ENCODE measurements at places on chromosomes 6 and 20.
A peak's percentile ranks its signal among the peaks of the same experiment; 100 is the strongest.

GRCh38 chr6:122947355-122947754 lies 48.7 kb upstream of the CLVS2 start:
- peak; percentile 23 for DNase-seq

- no peak for DNase-seq
These were observed 261.4 kb upstream of the TFAP2D start for GRCh38 chr6:50451826-50452400.

DNA sequence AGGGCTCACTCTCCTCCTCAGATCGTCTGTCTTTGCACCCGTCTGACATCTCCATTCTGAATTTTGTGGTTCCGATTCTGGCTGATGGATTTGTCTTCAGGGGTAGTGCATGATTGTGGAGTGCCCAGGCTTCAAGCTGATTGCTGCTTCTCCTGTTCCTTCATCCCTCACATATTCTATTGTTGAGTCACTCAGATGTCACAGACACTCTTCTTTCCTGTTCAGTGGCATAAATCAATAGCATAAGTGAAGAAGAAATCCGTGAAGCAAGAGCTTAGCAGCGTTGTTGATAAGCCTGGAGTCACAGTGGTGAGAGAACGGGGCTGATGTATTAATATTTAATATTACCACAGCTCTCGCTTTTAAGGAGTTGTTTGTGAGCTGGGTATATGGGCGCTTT lies 152.5 kb downstream of the MTHFD1L start:
- no peak for DNase-seq

DNA sequence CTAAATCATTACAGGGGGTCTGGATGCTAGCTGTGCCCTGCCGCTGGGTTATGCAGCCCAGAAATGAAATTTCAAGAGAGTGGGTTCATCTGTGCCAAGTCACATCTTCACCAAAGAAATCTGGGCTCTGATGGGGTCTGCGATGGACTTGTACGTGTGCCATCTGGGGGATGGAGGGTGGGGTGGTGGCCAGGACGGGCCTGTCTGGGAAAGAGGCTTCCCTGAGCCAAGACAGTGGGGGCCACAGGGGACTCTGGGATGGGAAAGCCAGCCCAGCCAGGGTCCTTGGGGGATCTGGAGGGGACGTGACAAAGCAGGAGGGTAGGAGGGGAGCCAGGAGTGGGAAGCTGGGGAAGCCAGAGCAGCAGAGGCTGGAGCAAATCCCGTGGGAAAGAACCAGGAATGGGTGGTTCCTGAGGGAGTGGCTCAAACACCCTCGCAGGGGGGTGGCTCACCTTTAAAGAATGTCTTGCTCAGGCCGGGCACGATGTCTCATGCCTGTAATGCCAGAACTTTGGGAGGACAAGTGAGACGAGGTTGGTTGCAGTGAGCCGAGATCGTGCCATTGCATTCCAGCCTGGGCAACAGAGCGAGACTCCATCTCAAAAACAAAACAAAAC lies 36.3 kb upstream of the SULF2 start:
- DNase-seq, result no peak

GRCh38 chr20:50285376-50286173 lies 94.9 kb downstream of the CEBPB start:
- no peak for DNase-seq

DNA sequence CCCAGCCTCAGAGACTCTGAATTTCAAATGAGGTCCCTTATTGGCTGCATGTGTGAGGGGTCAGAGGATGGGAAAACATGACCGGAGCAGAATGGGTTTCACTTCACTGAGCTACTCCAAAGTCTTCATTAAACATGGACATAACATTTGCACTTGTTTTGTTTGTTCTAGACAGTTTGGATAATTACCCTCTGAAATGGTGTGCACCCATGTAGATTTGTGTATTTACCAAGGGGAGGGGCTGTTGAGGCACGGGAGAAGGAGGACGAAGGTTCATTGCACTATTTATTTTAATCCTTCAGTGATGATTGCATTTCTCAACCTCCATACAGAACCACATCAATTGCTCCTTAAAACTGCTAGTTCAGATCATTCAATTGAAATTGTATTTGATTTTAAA lies 364.2 kb downstream of the TFAP2B start:
- DNase-seq, result no peak

DNA sequence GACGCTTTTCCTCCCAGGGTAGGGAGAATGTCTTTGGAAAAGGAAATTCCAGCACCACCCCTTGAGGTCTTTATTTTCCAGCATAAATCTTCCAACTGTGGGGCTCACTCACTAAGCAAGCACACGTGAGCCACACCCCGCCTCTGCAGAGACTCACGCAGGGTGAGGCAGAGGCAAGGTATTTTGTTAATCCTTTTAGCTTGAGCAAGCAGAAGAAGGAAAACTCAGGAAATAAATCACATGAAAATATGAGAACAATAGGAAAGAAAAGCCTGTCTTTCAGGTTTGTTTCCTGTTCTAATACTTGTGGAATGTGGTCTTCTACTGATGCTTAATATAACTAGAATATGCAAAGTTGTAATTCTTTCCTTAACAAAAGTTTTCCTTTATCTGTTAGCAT lies 4.1 kb upstream of the PHACTR2 start:
- no peak for DNase-seq

DNA sequence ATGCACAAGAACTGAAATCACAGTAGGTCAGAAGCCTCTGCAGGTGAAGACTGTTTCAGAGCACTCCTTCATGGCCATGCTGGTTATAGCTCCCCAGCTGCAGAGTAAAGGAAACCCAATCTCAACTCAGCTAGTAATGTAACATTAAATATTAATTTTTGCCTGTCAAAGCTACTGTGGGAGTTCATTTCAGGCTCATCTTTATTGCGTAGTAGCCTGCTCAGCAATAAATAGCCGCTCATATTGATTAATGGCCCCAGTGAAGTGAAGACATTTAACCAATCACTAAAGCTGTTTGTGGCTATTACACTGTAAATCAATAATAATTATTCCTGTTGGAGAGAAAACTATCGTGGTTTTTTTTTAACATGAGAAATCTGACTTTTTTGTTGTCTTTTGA lies 101.7 kb downstream of the FRK start:
- DNase-seq, result no peak

DNA sequence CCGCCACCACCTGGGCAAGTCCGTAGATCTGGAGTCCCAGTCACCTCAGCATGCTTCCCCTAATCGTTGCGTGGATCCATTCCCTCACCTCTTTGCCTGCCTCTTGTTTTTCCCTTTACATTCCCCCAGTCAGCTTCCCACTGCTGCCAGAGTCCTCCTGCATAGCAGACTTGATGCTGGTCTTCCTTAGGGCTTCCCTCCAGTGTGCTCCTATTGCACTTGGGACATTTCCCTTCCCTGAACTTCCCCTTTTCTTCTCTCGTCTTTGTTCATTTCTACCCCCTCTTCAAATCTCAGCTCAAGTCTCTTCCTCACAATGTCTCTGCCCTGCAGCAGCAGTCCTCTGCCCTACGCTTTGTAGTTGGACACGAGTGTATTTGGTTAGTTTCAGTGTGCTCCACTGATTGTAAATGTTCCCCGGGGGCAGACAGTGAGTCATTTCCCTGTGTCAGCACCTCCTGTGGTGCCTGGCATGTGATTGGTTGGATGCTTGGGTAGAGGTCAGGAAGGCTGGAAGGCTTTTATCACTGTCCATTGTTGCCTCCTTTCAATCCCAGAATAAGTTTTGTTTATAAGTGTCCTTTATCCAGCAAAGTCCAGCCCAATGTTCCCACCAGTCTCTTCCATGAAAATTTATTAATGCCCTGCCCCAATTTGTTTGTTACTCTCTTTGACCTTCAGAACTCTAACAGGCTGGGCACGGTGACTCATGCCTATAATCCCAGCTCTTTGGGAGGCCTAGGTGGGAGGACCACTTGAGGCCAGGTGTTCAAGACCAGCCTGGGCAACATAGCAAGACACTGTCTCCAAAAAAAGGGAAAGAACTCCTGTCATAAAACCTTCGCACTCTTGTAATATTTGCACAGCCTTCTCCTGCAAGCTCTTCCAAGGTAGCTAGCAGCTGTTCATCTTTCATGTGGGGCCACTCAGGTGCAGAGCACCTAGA lies 38.3 kb downstream of the FAM120B start:
- DNase-seq, result peak; percentile 3

- DNase-seq, result no peak
These were observed 10.2 kb upstream of the TMEM170B start for GRCh38 chr6:11527274-11527870.

GRCh38 chr6:159714404-159714803 lies 12.9 kb upstream of the WTAP start:
- no peak for DNase-seq

DNA sequence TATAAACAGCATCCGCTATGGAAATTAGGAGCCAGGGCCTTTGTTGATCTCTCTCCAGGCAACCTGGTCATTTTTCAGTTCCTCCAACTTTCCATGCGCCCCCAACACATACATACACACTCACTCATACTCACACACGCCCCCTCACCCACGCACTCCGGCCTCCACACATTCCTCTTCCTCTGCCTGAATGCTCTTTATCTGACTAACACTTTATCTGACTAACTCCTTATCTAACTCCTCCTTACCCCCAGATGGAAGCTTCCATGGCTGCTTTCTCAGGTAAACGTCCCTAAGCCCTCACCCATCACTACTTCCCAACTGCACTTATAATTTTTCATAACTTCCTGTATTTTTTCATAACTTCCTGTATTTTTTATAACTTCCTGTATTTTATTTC lies 17.4 kb downstream of the CASS4 start:
- no peak for DNase-seq

GRCh38 chr20:21016751-21017150 lies 89.4 kb downstream of the LINC00237 start:
- DNase-seq, result no peak

DNA sequence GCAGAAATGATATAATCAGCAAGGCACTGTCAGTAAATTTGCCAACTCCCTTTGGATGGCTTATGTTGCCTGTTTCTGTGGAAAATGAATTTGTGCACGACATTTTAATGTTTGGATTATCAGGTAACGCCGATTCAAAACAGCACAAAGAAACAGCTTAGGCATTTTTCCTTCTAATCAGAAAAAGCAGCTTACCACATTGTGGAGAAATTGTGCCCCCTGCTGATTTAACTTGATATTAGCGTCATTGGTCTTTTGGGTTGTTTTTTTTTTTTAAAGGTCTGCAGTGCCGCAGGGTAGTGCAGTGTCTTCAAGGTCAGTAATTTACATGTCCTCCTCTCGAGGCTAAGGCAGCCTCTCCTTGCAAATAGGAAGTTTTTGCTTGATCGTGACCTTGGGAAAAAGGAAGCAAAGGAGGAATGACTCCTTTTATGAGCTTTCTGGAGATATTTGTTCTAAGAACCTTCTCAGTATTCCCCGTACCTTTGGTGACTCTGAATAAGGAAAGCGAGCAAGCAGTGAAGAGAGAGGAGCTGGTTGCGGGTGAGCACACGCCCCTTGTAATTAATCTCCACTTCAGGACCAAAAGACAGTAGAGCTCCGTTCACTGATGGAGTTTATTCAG lies 79.1 kb downstream of the ELOVL4 start:
- DNase-seq, result peak; percentile 60

GRCh38 chr6:48027704-48028435 lies 83.1 kb downstream of the PTCHD4 start:
- no peak for DNase-seq

- DNase-seq, result no peak
These were observed 52.5 kb downstream of the BCAS1 start for GRCh38 chr20:54017846-54018245.

DNA sequence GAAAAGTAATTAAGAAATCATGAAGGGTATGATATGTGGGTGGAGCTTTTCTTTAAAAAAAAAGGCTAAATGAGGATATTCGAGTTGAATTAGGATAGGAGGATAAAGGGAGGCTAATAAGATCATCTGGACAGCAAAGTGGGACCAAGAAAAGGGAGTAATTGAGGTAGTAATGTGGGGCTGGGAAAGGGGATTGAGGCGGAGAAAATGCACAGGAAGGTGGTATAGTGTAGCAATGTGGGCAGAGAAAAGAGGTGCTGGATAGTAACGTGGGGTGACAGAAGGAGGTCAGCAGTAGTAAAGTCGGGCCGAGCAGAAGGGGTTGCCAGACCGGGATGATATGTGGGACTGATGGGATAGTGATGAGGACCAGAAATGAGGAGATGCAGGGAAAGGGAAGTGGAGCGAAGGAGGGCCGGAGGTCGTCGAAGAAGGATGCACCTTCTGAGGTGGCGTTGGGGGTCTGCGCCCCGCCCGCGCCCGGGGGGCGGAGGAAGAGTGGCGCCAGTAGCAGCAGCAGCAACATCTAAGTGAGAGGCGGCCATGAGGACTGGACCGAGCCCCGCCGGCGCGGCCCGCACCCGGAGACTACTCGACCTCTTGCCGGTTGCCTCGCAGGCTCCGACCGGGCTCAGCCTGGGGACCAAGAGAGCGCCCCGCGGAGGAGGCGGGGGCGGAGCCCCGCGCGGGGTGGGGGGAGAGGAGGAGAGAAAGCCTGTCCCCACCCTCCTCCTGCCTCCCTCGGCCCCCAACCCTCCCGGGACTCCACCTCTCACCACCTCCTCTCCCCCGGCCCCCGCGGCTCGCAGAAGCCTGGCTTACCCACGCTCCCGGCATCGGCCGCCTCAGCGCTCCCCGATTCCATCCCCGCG lies 887 bp downstream of the GABBR1 start:
- peak; percentile 47 for DNase-seq

GRCh38 chr6:124881898-124882578 lies 80.2 kb upstream of the RNF217 start:
- no peak for DNase-seq

- DNase-seq, result no peak
These were observed 2.8 kb upstream of the ZBTB9 start for GRCh38 chr6:33451606-33452005.

DNA sequence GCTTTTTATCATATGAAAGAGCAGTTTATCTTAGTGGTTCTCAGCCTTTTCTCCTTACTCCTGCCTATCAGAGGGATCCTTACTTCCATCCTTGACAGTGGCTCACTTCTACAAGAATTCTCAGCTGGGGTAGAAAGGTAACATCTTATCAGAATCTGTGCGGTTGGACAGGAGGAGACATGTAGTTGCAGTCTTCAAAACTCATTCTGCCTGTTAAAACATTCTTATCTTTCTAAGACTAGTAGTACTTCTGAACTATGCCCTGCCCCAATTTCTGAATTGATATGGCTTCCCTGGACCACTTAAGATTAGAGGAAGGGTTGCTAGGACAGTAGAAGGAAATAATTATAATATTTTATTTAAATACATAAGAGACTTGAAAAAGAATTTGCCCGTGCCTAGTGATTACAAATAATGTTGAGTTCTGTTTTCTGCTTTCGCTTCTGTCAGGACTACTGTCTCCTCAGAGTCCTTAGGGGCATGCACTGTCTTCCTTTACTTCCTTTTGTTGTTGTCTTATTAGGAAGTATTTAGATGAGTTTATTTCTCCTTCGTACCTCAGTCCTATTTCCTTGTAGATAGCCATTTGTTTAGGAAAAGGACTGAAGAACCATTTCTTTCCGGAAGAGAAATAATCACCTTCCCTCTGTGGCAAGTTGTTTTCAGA lies 24.9 kb downstream of the BLTP3A start:
- no peak for DNase-seq

- no peak for DNase-seq
These were observed 136.0 kb downstream of the FNDC1 start for GRCh38 chr6:159305159-159305558.
